ENCODE measurements at places on chromosomes 16 and 17.

DNA sequence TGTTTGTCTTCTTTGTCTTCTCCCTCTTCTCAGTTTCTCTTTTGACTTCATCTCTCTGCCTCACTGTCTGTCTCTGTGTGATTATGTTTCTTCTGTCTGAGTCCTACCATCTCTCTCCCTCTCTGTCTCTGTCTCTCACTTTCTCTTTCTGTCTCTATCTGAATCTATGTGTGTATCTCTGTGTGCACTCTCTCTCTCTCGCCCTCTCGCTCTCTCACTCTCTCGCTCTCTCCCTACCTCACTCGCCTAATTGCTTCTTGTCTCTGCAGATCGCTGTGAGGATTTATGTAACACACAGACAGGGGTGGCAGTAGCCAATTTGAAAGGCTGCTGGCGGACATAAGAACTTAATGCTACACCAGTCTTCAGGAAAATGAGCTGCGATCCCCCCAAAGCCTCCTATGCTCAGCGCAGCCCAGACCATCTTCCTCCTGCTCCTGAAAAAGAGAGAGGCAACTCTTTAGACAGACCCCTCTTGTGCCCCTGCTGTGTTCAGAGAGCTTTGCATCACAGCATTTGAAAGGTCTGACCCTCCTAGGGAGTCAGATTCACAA, 140.9 kb downstream of the CCT6B start:
- DNase-seq, result no peak

DNA sequence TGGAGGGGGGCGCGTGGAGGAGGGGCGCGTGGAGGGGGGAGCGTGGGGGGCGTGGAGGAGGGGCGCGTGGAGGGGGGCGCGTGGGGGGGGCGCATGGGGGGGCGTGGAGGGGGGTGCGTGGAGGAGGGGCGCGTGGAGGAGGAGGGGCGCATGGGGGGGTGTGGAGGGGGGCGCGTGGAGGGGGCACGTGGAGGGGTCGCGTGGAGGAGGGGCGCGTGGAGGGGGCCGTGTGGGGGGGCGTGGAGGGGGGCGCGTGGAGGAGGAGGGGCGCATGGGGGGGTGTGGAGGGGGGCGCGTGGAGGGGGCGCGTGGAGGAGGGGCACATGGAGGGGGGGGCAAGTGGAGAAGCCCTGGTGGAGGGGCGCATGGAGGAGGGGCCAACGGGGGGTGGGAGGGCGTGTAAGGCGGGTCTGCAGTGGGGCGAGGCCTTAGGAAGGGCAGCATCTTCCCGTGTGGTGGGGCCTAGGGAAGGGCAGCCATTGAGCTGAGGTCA, 7.3 kb downstream of the MSLN start:
- DNase-seq, result no peak

GRCh38 chr17:45923511-45924268, 29.3 kb downstream of the MAPT start:
- no peak for DNase-seq

- DNase-seq, result no peak
Observed at GRCh38 chr17:27492470-27492869, 36.2 kb downstream of the KSR1 start.

DNA sequence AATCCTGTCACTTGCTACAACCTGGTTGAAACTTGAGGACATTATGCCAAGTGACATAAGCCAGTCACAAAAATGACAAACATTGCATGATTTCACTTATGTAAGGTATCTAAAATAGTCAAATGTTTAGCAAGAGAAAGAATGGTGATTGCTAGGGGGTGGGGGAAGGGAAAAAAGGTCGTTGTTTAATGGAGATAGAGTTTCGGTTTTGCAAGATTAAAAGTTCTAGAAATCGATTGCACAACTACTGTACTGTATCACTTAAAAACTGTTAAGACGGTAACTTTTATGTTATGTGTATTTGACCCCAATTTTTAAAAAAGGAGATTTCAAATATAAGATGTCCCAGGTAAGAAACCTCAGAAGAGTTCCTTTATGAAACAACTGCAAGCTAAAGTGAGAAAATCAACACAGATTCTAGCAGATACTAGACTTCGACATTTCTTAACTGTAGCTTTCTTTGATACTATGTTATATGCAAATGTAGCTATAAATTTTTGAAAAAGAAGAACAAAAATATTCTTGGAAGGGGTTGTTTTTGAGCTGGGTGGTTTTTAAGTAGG, 5.9 kb downstream of the MEOX1 start:
- no peak for DNase-seq

DNA sequence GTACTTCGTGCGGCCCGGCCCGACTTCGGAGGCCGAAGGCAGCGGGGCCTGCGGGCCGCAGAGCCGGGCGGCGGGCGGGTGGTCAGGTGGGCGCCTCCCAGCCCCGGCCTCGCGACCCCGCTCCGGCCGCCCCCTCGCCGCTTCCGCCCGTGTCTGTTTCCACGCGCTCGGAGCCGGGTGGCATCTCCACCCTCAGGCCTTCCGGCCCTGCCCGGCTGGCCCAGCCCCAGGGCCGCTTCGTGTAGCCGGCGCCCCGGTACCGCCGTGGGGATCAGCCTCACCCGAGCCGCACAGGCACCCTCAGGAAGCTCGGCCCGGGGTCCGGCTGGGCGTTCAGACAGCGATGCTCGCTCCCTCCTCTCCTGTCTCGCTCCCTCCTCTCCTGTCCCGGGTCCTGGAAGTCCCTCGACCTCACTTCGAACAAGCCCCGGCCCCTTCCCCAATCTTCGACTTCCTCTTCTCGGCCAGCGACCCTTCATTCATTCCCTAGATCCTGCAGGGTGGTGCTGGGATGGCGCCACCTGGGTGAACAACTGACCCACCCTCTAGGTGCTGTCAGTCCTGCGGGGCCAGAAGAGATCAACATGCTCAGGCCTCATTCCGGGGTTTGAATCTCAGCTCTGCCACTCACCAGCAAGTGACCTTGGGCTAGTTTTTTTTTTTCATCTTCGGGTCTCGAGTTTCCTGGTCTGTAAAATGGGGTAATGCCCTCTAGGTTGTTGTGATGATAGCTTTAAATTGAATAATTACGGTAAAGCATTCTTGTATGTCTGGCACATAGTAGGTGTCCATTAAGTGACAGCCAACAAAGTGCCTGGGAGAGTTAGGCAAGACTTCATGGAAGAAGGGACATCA, 610 bp downstream of the VPS4A start:
- peak; percentile 58 for DNase-seq

DNA sequence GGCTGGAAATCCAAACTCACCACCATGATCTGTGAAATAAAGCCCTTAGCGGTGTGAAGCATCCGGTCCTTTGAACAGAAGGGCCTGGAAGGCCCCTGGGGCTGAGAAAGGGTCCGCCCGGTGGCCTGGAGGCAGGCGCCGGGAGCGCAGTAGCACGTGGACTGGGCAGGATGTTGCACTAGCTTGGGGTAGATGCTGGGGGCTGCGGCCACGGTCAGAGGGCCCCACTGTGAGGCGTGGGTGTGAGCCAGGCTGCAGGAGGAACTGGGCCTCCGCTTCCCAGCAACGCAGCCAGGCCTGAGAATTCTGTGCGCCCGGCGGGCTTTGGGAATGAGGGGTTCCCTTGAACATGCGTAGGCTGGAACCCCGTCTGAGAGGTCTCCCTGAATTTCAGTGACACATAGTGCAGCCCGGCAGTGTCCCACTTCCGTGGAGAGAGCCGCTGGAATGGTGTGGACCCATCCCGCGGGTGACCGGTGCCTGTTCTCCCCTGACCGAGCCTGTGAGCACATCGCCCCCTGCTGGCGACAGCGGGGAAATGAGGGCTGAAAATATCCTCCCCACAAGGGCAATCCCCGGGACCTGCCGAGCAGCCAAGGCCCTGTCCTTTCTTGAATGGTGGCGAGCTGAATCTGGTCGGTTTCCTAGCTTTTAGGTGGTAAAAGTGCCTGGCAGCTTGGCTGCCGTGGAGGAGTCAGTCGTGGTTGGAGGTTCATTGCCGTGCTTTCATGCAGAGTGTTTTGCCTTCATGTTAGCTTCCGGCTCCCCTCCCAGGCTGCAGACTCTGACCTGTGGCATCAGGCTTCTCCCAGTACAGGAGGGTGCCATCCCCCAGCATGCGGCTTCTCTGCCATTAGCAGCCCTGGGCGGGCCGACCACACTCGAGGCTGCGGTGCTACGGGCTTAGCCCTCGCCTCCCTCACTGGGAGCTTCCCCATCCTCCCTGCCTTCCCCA, 43.8 kb downstream of the DNAJA2 start:
- peak; percentile 61 for DNase-seq

DNA sequence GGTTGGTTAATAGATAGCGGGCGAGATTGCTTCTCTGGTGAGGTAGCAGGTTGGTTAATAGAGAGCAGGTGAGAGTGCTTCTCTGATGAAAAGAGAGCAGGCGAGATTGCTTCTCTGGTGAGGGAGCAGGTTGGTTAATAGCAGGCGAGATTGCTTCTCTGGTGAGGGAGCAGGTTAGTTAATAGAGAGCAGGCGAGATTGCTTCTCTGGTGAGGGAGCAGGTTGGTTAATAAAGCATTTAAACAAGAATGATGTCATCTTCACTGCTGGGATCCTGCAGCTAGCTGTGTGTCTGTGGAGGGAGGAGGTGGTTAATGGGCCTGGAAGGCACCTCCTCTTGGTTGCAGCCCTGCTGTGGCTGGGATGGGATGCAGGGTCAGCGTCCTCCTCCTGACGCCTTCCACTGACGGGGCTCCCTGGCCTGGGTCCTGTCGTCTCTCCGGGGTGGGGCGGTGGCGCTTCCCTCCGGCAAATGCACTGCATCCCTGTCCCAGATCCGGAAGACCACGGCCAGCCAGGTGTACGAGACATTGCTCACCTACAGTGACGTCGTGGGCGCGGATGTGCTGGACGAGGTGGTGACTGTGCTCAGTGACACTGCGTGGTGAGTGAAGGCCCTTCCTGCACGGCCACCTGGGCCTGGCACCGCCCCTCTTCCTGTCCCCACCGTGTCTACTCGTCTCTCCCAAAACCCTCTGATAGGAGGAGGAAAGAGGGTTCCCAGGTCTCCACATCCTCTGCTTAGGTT, 99.2 kb upstream of the ZNF750 start:
- DNase-seq, result peak; percentile 17

- no peak for DNase-seq
Observed at GRCh38 chr16:81595629-81596292, 151.2 kb downstream of the CMIP start.

DNA sequence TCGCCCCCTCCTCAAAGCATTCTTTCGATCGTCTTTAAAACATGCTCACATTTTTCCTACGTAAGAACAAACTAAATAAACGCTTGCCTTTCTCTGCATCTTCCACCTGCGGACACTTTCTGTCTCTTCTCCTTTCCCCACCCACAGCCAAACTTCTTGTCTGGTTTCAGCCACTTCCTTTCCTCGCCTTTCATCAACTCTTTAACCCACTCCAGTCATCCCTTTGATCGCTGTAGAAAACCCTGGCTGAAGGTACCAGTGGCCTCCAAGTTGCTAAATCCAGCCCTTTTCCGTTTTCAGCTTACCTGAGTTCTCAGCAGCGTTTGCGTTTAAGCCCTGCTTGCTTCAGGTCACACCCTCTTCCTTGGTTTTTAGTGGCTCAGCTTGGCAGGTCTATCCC, 483 bp downstream of the RPA1 start:
- DNase-seq, result no peak

DNA sequence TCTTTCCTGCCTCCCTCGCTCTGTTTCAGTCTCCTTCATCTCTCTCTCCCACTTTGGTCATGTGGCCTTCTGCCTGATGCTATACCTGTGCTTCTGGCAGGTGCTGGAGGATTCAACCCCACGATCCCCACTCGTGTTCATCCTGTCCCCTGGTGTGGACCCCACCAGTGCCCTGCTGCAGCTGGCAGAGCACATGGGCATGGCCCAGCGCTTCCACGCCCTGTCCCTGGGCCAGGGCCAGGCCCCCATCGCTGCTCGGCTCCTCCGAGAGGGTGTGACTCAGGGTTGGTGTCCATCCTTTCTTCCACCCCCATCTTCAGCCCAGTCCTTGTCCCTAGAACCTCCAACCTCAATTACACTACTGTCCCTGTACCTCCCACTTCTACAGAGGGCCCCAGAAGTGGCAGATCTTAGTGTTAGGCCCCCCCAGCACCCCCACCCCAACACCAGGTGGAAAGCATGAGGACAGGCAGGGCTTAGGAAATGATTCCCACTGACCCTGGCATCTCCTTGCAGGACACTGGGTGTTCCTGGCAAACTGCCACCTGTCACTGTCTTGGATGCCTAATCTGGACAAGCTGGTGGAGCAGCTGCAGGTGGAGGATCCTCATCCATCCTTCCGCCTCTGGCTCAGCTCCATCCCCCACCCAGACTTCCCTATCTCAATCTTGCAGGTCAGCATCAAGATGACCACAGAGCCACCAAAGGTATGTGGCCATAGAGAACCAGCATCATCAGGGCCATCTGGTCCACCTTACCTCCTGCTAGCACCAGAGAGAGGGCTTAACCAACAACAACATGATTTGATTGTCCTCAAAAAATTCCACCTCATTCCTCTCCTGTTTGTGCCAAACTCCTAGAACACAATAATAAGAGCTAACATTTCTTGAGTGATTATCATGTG, 9.7 kb upstream of the KDM6B start:
- no peak for DNase-seq

DNA sequence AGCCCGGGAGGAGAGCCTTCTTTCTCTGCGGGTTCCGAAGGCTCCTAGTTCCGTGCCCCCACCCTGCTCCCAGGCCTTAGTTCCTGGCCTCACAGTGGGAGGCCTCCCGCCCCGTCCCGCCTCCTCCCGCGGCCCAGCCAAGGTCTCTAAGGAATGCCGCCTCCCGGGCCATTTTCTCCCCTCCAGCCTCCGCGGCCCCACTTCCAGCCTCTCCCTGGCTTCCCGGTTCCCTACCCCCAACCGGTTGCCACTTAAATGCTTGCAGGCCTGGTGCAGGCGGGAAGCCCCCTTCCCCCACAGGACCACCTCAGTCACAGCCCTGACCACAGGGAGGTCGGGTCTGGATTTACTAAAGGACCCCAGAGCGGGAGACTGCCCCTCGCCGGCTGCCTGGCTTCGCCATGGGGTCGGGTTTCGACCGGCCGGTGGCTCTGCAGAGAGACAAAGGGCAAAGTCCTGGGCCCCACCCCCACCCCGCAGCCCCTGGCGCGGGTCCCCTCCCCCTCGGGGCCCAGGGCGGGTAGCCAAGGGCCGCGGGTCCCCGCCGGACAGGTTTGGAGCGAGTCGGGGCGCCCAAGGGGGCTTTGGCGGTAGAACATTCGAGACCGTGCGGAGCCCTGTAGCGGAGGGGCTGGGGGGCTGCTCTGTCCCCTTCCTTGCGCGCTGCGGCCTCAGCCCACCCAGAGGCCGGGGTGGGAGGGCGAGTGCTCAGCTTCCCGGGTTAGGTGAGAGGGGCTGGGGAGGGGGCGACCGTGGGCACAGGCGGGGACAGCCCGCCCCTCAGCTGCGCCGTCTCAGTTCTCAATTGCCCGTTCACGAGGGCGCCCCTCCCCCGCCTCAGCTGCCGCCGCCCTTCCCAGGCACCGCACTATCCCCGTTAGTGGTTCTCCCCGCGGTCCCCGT, 16.4 kb downstream of the IGF2BP1 start:
- DNase-seq, result no peak

DNA sequence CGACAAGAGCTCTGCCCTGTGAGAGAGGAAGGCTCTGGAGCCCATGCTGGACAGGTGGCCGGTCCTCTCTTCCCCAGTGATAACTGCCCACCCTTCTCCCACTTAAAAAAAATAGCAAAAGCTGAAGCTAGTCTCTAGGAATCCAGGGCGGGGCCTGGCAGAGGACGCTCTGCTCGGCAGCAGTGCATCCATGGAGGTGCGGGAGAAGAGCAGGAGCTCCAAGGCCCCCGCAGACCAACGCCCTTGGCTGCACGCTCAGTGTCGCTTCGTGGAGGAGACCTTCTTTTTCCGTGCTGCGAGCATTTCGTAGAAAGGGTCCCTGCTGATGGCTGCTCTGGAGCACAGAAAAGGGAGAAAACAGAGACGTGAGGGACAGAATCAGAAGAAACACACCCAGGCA, 98.6 kb upstream of the DNAH17 start:
- DNase-seq, result no peak
